Ovary (tissue), 10 donors: ENCODE measurements at places on chromosomes 2 and 18. TPM values are rescaled to one million over a fixed set of nuclear protein-coding genes. Genes with fewer than 3 reads are reported as not detected.

DNA sequence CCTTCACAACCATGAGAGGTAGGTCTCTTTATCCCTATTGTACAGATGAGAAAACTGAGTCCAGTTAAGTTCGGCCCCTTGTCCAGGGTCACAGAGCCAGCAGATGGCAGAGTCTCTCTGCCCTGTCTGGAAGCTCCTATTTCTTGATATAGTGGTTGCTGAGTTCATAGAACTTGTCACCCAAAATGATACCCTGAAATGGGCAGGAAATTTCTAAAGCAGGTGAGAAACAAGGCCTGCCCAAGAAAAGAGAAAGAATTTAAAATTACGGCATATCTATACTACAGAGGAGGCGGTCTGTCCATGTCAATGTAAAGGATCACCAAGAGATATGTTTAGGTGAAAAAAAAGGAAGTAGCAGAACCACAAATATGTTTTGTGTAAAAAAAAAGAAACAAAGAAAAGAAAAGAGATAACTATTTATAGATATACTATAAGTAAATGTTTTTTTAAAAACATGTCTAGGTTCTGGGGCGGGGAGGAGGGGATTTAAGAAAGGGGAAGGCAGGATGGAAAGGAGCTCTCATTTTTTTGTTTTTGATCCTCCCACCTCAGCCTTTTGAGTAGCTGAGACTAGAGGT is 39.8 kb downstream of the MYO7B start:
- DNase-seq = no peak

Gene CFAP65
- polyA plus RNA-seq = 0.04 TPM

Gene MCEE
- 22.3 TPM for polyA plus RNA-seq

Gene QPCT
- polyA plus RNA-seq = 1.5 TPM

Gene LHCGR
- polyA plus RNA-seq = 91.2 TPM

DNA sequence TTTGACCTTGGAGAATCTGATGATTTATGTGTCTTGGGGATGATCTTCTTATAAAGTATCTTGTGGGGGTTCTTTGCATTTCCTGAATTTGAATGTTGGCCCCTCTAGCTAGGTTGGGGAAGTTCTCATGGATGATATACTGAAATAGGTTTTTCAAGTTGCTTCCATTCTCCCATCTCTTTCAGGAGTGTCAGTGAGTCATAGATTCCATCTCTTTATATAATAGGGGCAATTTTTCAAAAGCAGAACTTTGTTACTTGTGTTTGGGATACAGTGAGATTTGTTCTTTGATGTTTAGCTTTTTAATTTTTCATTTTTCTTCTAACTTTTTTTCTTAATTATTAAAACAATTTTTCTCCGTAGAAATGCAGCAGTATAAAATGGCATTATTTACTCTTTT is 19.4 kb downstream of the TMEM87B start:
- no peak for DNase-seq

DNA sequence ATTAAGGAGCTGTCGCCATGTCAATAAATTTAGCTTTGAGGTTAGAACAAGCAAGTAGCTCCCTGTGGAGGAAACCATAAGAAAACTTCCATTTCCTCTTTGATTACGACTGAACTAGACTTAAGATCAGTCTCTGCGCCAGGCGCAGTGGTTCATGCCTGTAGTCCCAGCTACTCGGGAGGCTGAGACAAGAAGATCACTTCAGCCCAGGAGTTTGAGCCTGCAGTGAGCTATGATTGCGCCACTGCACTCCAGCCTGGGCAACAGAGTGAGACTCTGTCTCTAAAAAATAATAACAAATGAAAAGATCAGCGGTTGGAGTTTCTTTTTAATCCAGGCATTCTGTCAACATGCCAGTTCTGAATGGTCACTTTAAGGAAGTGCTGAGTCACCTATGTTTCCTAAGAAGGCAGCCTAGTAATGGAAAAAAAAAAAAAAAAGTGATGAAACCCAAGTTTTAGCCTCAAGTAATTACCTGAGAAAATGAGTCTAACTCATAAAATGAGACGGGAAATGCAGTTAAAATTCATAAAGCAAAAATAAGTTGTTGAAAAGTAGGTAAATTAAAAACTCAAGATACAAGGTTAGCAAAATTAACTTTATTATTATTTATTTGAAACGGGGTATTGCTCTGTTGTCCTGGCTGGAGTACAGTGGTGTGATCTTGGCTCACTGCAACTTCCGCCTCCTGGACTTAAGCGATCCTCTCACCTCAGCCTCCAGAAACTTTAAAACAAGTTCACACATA is 10.2 kb downstream of the C18orf32 start:
- DNase-seq = no peak

GRCh38 chr18:43077510-43078308 is 37.8 kb downstream of the RIT2 start:
- no peak for DNase-seq

- DNase-seq = no peak
These were observed 236.8 kb upstream of the TNP1 start for GRCh38 chr2:217096474-217097225.

GRCh38 chr2:48423376-48423775 is 106.6 kb upstream of the STON1 start:
- no peak for DNase-seq

DNA sequence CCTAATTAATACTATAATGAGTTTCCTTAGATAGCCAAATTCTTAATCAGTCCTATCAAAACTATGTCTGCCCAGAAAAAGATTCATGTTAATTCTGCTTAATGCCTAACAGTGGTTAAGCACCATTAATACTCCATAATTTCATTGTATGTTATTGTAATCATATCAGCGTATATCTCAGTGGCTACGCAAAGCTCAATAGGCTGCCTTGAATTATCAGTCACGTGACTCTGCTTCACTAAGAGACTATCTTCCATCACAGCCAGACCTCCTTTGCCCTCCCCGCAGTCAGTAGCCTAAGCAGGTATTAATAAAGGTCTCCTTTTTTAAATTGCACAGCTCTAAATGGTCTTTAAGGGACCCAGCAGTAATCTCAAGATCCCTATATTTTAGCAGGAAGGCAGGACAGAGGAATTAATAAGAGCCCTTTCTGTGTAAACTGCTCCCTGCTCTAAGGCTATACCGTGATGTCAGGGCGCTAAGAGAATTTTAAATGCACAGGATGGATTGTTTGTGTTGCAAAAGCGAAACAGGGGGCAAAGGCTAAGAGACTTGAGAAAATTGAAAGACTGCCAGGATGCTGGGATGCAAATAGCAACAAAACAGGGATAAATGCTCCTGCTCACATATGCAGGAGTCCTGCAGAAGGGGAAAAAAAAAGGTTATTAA is 215.6 kb upstream of the POU3F3 start:
- DNase-seq = no peak

DNA sequence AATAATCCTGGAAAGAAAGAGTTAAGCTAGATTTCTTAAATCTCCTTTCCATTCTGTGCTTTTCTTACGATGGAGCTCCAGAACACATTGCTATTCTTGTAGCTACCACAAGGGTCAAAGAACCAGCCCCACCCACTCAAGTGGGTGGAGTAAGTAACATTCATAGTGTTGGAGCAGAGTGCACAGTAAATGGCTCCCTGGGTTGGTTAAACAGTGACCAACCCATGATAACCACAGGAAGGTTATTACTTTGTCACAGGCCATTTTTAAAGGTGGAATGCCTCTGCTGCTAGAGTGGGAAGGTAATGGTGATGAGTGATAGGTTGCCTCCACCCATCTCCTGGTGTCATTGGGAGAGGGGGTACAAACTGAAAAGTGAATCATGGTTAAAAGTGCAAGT is 13.9 kb downstream of the ARPC2 start:
- no peak for DNase-seq

GRCh38 chr2:235024931-235025773 is 73.3 kb downstream of the SH3BP4 start:
- no peak for DNase-seq

- DNase-seq = no peak
These were observed 1.8 kb upstream of the KLHL41 start for GRCh38 chr2:169507698-169508097.

DNA sequence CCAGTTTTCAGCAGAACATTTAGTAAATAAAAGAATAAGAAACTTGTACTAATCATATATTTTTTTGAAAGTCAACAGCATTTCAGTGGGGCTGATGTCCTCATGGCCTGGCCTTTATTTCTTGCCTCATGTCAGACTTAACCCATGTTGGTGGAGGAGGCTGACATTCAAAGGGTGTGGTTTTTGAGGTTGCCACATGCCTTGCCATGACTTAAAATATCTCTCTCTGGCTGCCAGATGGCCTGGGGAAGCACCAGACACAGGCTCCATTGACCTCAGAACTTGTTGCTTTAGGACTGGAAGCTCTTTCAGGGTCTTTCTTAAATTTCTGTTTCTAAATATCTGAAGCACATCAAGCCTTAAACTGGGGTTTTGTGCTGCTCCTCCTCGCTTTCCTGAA is 32.5 kb upstream of the CD28 start:
- DNase-seq = no peak

DNA sequence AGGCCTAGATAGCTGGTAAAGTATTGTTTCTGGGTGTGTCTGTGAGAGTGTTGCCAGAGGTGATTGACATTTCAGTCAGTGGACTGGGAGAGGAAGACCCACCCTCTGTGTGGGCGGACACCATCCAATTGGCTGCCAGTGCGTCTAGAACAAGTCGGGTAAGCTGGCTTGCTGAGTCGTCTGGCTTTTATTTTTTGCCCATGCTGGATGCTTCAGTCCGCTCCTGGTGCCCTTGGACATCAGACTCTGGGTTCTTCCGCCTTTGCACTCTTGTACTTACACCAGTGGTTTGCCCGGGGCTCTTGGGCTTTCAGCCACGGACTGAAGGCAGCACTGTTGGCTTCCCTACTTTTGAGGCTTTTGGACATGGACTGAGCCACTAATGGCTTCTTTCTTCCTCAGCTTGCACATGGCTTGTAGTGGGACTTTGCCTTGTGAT is 24.3 kb downstream of the DIS3L2 start:
- no peak for DNase-seq

GRCh38 chr18:59566533-59566971 is 130.7 kb downstream of the CCBE1 start:
- DNase-seq = no peak

DNA sequence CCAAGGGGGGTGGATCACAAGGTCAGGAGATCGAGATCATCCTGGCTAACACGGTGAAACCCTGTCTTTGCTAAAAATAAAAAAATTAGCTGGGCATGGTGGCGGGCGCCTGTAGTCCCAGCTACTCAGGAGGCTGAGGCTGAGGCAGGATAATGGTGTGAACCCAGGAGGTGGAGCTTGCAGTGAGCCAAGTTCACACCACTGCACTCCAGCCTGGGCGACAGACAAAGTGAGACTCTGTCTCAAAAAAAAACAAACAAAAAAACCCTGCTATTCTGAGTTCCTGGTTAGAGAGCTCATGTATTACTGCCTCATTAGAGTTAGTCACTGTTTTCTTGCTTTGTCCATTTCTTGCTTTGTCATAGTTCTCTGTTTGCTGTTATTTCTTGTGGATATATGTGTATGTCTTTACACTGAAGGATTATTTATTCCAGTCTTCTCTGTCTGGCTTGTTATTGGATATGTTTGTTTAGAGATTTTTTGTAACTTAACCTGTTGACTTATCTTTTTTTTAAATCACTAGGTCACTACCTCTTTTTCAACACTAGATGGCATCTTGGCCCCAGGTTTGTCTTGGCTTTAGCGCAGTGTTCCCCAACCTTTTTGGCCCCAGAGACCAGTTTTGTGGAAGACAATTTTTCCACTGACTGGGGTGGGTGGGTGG is 17.0 kb downstream of the TTLL4 start:
- DNase-seq = no peak

GRCh38 chr2:48356701-48357325 is 173.1 kb upstream of the STON1 start:
- DNase-seq = no peak

DNA sequence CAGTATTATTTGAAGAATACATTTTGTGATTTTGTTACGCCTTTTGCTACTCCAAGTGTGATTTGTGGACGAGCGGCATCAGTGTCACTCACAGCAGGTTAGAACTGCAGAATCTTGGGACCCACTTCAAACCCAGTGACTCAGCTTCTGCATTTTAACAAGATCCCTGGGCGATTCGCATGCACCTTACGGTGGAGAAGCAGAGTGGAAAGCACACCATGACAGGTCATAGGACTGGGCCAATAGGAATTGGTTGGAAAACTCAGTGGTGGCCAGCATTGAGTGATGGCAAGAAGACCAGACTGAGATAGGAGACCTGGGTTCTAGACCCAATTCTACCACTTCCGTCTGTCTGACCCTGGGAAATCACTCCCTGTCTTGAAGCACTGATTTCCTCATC is 26.3 kb downstream of the CTLA4 start:
- no peak for DNase-seq

DNA sequence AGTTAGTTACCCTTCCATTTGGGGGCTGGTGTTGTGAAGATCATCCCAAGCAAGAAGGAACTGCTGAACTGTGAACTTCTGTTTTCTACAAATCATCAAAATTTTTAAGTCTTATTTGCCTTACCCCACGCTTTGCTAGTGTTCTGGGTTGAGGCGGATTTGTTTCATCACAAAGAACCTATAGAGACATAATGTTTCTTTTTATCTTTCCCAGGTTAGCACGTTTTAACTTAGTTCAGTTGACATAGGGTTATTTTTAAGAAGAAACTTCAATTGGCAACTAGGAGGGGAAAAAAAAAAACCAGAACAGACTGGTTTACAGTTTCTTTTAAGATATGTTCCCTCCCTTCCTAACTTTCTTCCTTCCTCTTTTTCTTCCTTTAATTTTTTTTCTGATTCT is 31.1 kb upstream of the CERS6 start:
- DNase-seq = no peak

GRCh38 chr2:72033636-72034035 is 114.0 kb downstream of the CYP26B1 start:
- no peak for DNase-seq

Gene SERPINB11
- not detected for polyA plus RNA-seq

Gene GPAT2
- 2.4 TPM for polyA plus RNA-seq

Gene CD8A
- 10.0 TPM for polyA plus RNA-seq

DNA sequence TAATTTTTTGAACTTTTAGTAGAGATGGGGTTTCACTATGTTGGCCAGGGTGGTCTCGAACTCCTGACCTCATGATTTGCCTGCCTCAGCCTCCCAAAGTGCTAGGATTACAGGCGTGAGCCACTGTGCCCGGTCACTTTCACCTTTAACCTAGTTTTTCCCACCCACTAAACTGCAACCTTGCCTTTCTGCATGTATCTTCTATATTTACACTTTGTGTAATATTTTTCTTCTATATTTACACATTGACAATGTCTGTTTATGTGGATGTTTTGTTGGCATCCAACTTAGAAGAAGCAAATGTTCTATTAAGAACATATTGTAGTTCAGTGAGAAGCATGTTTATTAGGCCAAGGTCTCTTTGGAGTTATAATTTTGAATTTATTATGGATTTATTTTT is 26.7 kb downstream of the SNRPD1 start:
- no peak for DNase-seq

DNA sequence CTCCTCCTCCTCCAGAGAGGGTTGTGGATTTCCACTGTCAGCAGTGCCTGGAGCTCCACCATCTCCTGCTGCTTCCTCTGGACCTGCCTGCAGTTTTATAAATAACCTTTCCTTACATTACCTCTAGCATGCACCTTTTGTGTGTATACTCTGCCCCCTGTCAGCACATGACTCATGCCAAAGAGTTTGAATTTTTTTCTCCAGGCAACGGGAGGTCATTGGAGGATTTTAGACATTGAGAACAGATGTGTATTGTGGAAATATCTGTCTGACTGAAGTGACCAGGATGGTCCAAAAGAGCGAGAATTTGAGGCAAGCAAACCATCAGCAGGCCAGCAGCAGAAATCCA is 31.7 kb downstream of the IL37 start:
- DNase-seq = no peak
